ENCODE measurements at places on chromosomes 2 and 18.
A peak's percentile ranks its signal among the peaks of the same experiment; 100 is the strongest.

DNA sequence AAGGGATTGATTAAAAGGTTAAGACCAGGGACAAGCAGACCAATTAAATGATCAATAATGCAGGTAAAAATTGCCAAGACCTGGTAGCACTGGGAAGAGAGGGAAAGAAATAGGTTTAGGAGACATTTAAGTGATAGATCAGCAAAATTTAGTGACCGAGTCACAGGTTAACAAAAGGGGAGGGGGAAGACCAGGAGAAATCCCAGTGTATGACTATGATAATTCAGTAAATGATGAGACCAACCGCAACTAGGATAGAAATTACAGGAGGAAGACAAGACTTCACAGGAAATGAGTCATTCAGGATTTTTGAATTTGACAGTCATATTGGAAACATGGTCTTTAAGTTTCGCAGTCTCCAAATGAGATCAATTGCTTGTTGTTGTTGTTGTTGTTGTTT is 62.9 kb downstream of the COBLL1 start:
- H3K27me3 ChIP-seq = no peaks in the 10 kb centered on the region
- no peak overlapping the region for H3K4me3 ChIP-seq
- H3K27ac ChIP-seq = no peak overlapping the region

GRCh38 chr18:50832754-50833153 is 12.9 kb upstream of the MRO start:
- H3K36me3 ChIP-seq = no peaks in the 10 kb centered on the region
- no peak overlapping the region for H3K4me3 ChIP-seq
- DNase-seq = no peak
- no peaks in the 10 kb centered on the region for H3K4me1 ChIP-seq
- no peaks in the 10 kb centered on the region for H3K27me3 ChIP-seq

- H3K36me3 ChIP-seq = no peaks in the 10 kb centered on the region
- H3K27ac ChIP-seq = no peak overlapping the region
- H3K4me1 ChIP-seq = no peaks in the 10 kb centered on the region
- H3K27me3 ChIP-seq = no peaks in the 10 kb centered on the region
- DNase-seq = peak; percentile 79
Measured at GRCh38 chr2:158024288-158024898, 77.3 kb upstream of the UPP2 start.

DNA sequence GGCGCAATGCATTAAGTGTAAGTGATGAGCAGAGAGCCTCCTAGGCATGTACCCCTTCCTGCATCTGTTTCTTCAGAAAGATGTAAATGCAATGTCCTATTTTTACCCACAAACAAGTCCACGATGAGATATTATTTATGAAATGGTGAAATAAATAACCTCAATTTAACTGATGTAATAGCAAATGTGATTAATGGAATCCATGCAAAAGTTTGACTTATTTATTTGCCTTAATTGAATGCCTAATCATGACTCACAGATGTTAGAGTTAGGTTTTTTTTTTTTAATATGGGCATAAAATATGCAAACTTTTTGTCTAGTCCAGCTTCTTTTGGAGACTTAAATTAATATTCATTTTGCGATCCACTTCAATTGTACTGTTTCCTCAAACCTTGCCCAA is 67.7 kb upstream of the ITGA4 start:
- no peak overlapping the region for H3K4me3 ChIP-seq
- H3K36me3 ChIP-seq = no peaks in the 10 kb centered on the region
- H3K27me3 ChIP-seq = no peaks in the 10 kb centered on the region
